Fibroblast of upper back skin (primary cell): ENCODE measurements at places on chromosomes 11 and 22.
A peak's percentile ranks its signal among the peaks of the same experiment; 100 is the strongest.

GRCh38 chr11:110435780-110436717, 6.3 kb downstream of the FDX1 start:
- DNase-seq = no peak

GRCh38 chr11:65055538-65055937, 2.8 kb downstream of the NAALADL1 start:
- DNase-seq = no peak

DNA sequence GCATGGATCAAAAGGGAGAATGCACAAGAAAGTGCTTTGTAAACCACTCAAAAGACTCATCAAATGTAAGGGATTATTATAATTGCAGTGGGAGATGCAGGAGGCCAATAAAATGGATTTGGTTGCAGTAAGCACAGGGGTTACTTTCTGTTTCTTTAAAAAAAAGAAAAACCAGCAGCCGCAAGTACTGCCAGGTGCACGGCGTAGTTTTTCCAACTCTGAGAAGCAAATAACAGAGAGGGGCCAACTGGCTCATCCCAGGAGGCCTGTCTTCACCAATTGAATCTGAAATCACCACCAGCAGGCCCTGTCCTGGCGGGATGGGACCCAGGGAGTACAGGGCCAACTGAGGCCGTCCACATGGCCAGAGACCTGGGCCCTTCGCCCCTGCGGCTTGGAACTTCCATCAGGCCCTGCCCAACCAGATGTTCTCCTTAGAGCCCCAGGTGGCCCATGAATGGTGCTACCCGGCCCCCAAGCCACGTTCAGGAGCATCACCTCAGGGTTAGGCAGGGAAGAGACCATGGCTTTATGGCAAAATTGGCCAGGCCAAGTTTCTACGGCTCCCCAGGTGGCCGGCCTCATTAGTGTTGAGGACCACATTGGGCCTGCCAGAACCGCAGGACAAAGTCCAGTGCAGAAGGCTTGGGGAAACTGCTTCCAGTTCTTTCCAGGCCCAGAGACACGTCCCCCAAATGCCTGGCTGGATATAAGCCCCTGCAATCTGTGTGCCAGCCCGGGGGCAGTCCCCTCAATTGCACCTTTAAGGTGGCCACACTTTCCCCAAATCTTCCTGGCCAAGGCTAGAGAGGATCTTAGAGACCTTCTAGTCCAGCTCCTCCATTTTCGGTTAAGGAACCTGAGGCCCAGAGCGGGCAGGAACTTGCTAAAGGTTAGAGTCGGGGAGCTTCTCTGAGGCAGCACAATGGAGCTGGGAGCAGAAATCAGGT, 61.7 kb downstream of the CHRDL2 start:
- no peak for DNase-seq

GRCh38 chr11:17699147-17700114, 19.9 kb upstream of the MYOD1 start:
- DNase-seq = peak; percentile 49

DNA sequence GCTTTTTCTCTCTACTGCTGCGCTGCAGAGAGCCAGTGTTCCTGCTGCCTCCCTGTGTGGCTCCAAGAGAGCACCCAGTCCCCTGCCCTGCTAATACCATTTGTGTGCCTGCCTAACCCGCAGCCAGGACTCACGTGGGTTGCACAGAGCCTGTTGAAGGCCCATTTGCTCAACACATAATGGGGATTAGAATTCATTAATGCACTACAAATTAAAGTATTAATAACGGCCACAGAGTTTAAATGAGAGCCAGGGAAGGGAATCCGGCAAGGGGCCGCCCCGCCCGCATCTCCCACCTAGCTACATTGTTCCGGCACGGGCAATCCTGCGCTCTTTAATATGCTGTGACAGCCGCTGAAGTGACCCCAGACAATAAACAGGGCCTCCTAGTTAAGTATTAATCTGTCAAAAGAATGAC, 211.3 kb downstream of the NXPE2 start:
- no peak for DNase-seq

GRCh38 chr11:29963796-29964195, 53.0 kb downstream of the KCNA4 start:
- DNase-seq = no peak

DNA sequence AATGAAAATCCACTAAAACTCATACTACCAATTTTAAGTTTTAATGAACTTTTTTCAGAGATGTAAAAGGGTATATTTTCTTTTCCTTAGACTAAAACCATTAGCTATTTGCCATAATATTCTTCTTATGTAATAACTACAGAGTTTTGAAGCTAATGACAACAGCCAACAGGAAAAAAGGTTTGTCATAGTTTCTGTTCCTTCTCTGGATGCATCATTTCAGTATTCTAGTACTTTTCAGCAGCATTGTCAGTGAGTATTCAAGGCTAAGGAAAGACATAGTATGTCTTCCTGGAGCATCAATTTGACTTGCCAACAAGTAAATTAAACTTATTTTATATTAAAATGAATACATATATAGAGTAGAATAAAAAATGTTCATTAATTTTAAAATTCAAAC, 166.0 kb downstream of the METTL15 start:
- no peak for DNase-seq

DNA sequence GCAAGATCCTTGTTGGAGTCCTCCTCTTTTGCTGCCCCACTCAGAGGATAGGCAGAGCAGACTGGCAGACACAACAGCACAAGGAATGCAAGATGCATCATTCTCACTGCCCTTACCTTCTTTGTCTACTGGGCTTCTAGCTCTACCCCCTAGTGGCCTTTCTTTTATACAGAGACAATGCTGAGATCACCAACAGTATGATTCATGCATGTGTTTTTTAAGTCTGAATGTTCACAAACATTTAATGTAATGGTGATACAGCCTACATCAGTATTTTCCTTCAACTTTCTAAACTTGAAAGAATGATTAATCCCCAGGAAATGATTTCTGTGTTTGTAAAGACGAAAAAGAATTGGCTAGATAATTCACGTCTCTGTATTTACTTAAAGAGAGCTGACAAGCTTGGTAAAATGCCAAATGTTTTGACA, at the start of gene MMP10:
Gene MMP10 (minus strand): TSS at position 138 of the 428 bp plus-strand sequence. CDS start 37 bp downstream, at position 101.
- DNase-seq = peak; percentile 77

GRCh38 chr11:94658386-94658785, 91.2 kb downstream of the PIWIL4 start:
- no peak for DNase-seq

GRCh38 chr11:120471994-120472393, 39.6 kb upstream of the GRIK4 start:
- DNase-seq = no peak

DNA sequence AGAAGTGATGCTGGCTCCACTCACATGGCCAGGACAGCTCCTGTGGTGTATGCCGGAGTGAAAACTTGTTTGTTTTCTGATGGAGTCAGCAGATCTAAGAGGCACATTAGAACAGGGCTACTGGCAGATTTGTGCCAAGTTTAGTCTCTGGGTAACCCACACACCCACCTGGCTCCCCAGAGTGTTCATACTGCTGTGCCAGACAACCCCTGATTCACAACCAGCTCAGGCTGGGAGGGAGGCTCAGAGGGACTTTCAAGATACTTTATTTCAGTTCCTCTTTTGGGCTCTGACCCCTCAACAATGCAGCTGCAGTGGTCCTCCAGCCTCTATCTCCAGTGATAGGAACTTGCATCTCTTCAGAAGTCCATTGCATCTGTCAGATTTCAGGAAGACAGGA, 8.5 kb downstream of the NTM start:
- DNase-seq = no peak

DNA sequence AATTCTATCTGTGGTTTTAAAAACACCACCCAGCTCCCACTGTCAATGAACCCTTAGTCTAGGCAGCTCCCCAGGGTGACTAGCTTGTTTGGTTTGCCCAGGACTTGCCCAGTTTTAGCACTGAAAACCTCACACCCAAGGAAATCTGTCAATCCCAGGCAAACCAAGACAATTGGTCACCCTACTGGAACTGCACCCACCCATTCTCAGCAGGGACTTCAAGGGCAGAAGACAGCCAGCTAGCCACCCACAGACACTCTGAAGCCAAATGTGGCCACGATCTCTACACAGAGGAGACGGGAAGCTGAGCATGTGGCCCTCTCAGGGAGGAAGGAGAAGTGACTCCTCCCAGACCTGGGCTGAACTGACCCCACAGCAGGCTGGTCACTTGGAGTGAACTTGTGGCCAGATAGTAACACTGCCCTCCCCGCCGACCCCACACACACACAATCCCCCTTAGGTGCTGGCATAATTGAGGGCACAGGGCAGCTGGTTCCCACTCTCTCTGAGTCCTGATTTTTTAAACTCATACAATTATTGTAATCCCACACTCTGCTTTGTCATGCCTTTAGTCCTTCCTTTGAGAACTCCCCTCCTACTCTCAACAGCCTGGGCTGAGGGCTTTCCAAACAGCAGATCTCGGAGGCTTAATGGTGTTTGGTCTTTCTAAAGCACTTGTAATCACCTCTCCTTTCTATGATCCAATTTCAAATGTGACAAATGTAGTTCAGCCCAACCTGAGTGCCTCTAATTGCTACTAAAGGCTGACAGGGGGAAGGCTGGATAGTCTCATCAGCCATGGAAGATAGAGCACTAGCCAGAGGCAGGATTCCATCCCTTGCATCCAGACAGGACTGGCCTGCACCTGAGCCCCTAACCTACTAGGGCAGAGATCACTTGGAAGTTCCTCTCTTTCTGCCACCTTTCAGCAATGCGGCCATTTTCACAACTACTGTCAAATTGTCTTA, 74.7 kb upstream of the DRD2 start:
- DNase-seq = no peak

- DNase-seq = no peak
Observed at GRCh38 chr11:86514453-86514852, 139.8 kb downstream of the CCDC81 start.

DNA sequence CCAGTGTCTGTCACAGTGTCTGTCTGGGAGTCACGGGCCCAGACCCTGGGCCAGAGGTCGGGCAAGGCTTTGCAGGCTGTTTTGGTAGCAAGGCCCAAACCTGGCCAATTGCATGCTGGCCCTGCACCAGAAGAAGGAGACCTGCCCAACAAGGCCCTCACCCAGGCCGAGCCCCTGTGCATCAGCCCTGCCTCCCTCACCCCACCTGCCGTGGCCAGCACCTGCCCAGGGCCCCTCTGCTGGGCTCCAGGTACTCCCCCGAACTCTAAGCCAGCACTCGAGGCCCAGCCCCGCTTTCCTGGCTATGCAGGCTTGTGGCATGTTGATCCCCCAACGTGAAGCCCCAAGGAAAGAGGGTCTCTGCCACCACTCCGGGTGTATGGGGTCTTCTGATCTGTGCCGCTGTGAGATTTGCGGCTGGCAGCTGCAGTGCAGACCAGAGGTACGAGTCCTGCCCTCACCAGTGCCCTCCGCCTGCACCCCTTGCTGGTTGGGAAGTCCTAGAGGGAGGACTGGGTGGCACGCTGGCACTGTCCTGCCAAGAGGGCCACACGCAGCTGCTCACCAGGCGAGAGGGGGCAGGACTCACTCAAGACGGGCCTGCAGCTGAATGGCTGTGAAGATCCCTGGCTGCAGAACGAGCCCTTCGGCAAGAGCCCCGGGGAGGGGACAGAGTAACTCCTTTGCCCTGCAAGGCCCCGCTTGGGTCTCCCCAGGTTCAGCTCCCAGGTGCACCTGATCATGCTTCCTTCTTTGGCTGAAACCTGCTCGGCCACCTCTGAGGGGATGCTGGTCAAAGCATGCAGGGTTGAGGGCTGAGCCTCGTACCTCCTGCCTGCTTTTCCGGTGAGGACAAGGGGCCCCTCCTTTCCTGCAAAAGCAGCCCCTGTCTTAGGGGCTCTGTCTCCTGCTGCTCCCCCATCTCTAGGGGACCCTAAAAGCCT, 6.7 kb upstream of the SEPTIN5 start:
- no peak for DNase-seq

GRCh38 chr22:32082331-32082730, 39.3 kb downstream of the SLC5A1 start:
- DNase-seq = peak; percentile 2

DNA sequence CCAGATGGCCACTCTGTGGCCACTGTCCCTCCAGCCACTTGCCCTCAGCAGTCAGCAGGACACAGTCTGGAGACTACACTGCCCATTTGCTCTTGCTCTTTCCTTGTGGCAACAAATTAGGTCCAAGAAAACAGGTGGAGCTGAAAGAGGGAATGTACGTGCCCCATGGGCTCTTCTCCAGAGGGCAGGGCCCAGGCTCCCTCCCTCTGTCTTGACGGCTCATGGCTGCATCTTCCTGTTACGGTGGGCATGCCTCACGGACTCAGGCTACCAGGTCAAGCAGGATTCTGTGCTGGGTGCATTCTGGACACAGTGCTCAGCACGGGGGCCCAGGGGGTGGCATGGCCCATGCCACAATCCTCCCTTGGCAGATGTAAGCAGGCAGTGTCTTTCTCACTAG, 71.3 kb downstream of the MED15 start:
- DNase-seq = no peak

DNA sequence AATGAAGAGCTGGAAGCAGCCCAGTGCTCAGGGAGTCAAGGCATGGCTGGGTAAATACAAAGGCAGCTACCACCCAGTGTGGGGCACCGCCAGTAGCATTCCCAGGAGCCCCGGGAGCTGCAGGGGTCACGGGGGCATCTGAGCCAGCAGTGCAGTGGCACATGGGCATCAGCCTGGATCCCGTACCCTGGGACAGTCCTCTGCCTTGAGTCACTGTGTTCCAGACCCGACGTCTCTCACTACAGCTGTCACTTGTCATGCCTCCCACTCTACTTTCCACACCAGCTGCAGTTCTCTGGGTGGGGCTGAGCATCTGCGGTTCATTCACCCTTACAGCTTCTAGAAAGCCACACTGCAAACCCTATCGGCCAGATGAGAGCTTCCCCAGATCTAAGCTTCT, 29.6 kb downstream of the DHCR7 start:
- no peak for DNase-seq

DNA sequence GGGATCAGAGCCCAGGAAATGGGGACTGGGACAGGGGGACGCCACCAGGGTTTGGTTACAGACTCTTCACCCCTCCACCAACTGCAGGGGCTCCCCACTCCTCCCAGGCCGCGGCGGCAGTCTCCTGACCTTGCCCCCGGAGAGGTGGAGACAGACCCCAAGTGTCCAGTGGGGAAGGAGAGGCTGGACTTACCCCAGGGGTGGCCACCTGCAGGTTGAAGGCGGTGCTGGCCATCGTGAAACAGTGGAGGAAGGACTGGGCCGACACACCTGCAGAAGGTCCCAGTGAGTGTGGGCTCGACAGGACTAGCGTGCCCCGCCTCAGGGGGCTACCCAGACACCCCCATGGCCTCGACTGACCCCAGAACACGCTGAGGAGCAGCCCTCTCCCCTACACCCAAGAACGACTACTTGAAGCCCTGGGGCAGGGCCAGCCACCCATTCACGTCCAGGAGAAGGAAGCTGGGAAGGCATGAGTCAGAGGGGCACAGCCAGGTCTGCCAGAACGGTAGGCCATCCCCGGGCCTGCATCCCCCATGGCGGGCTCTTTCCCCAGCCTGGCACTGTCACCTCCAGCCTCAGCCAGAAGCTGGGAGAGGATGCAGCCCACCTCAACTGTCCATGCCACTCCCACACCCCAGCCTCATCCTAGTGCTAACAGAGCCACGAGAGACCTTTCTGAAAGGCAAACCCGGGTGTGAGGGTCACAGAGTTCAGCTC, 2.3 kb downstream of the GATD1 start:
- no peak for DNase-seq

GRCh38 chr22:23183061-23183698, 2.9 kb downstream of the BCR start:
- peak; percentile 51 for DNase-seq

- DNase-seq = no peak
Observed at GRCh38 chr22:37734964-37735451, 38.2 kb downstream of the TRIOBP start.
